ENCODE measurements at places on chromosomes 2 and 18.

DNA sequence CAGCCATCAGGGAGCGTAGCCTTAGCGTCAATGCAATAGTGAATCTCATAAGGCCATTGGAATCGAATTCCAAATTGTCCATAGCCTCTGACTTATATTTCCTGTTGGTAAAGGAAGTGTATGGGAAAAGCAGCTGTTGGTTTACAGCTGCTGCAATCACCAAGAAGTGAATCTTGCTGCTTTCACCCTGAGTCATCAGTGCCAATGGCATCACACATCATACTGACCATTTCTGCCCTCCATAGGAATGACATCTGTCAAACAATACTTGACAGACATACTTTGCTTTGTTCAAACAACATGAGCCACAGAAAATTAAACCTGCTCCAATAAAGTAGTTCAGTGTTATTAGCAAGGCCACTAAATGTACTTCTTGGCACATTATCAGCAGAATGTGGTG lies 111.2 kb upstream of the KLHL29 start:
- no peak for DNase-seq

DNA sequence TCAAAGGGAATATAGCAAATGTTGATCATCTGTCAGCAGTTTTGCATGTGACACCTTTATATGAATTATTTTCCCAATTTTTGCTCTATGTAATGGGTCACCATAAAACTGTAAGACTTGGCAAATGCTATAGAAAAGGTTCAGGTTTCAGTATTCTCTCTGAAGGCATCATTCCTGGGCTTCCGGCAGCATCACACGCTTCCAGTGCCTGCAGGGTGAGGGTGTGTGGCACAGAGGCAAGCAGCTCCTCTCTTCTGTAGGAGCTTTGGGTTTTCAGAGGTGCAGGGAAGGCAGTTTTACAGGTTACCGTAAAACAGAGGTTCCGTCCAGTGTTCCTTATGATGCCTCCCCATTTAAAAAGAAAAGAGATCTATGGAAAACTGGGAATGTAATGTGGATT lies 18.8 kb downstream of the COA5 start:
- no peak for DNase-seq

- DNase-seq, result no peak
Observed at GRCh38 chr2:71337776-71338175, 6.2 kb downstream of the ZNF638 start.

GRCh38 chr2:143725400-143725799 lies 596.2 kb downstream of the ARHGAP15 start:
- DNase-seq, result no peak

- DNase-seq, result no peak
Observed at GRCh38 chr2:173749315-173749714, 215.9 kb downstream of the SP3 start.

GRCh38 chr2:150351922-150352321 lies 135.5 kb downstream of the RND3 start:
- no peak for DNase-seq

DNA sequence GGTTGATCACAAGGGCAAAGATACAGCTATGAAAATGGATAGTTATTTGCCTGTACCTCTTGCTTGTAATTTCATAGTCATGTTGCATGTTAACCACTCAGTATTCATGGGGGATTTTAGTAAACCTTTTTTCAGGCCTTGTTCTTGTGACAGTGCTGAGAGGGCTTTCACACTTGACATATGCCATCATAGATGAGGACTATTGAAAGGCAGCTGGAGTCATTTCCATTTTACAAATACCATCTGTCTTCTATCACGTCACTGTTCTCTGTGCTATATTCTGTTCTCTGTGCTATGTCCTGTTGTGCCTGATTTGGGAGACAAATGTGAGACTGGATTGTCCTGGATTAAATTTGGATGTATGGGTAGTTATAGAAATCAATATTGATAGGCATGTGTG lies 131.7 kb downstream of the LYPD6B start:
- DNase-seq, result no peak

All from stimulated activated CD4-positive, alpha-beta T cell treated with anti-CD3 and anti-CD28 coated beads, Interleukin-12 subunit alpha, Interleukin-12 subunit beta, amount 100 ng/mL, for 24 hours (primary cell).